ENCODE measurements at places on chromosomes 2 and 18.

GRCh38 chr2:46402874-46403273, 76.5 kb upstream of the TMEM247 start:
- no peak for DNase-seq

- no peak for DNase-seq
Measured at GRCh38 chr2:96806468-96807126, 9.5 kb upstream of the CNNM3 start.

GRCh38 chr2:172373076-172373475, 54.3 kb upstream of the ITGA6 start:
- no peak for DNase-seq

- no peak for DNase-seq
Measured at GRCh38 chr2:54866868-54867267, 143.4 kb downstream of the EML6 start.

DNA sequence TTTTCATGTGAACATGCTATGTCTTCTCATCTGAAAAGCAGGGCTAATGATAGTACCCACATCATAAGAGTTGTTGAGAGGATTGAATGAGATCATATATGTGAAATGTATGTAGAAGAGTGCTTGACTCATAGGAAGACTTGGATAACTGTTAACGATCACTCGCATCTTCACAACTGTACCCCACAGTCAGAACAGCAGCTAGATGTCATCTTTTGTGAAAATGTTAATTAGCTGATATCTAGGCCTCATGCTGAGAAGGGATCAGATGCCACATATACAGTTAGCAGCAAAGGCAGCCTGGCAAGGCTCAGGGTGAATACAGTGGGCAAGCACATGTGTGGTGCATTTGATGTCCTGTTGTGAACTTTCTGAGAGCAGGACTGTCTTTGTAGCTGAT, 24.2 kb downstream of the MAP3K20 start:
- DNase-seq, result no peak

DNA sequence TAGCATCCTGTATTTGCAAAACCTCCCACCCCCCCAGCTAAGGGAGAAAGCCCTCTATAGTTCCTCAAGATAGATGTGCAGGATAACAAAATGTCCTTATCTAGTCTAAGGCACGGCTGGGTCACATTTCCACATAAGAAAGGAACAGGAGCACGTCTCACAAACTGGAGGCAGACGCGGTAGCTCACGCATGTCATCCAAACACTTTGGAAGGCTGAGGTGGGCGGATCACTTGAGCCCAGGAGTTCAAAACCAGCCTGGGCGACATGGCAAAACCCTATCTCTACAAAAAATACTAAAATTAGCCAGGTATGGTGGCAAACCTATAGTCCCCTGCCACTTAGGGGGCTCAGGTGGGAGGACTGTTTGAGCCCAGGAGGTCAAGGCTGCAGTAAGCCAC, 9.3 kb downstream of the SF3B1 start:
- no peak for DNase-seq

- DNase-seq, result peak; percentile 83
Measured at GRCh38 chr2:207167099-207167923, 1.6 kb upstream of the KLF7 start.

GRCh38 chr2:171160956-171161740, 455 bp upstream of the TLK1 start:
- DNase-seq, result peak; percentile 73

DNA sequence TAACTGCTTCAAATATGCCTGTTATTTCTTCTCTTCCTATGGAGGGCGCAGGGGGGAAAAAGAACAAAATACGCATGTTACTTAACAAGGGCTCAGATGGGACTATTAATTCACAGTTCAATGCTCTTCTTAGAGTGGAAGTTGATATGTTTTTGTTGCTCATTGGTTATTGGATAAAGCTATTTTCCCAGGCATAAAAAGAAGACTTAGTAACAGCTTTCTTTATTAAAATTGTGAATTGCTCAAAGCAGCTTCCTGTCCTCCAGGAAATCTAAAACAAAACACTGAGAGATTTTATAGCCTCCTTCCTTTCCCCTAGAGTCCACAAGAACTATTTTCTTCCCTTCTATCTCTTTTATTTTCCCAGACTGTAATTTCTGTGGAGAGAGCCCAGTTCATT, 180.8 kb downstream of the SH3BP4 start:
- no peak for DNase-seq

- no peak for DNase-seq
Measured at GRCh38 chr18:12844391-12844790, 39.6 kb downstream of the PTPN2 start.

DNA sequence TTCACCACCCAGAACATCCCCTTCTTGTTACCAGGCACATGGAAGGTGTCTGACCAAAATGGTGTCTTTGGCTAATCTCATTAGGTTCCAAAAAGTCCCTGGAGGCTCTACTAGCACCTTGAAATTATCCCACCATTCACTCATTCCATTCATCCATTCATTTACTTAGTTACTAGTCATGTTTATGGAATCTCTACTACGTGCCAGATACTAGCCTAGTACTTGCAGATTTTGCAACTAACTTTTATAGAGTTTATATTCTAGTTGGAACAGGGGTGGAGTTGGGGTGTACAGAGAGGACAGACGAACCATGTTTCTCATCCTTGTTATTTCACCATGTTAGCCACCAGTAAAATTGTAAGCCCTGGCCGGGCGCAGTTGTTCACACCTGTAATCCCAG, 4.0 kb upstream of the NOP58 start:
- DNase-seq, result peak; percentile 48

DNA sequence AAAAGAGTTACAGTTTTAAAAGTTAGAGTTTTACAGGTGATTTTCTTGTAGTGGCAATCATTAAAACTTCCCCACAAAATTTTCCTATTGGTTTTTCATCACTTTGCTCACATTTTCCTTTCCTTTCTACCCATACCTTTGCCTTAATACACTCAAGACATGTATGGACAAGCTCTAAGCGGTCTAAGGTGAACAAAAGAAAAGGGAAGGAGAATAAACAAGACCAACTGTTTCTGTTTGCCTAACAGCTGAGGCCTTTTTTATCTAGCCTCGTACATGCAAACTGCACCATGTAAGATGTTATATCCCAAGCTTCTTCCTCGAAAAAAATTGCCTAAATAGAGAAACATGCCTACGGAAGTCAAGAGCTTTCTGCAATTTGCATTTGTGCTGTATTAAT, 33.9 kb upstream of the TBC1D8 start:
- DNase-seq, result no peak

DNA sequence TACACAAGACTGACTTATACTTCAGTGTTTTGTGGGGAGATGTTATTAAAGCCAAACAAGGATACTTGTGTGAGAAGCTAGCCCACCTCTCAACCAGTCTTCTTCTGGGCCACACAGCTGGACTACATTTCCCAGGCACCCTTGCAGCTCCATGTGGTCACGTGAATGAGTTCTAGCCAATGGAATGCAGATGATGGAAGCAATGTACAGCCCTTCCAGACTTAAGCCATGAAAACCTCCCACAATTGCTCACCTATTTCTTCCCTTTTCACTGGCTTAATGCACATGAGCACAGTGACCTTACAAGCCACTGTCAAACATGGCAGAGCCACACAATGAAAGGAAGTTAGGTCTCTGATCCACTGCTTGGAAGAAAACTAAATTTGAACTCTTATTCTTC, 20.4 kb upstream of the FEZ2 start:
- DNase-seq, result peak; percentile 85

DNA sequence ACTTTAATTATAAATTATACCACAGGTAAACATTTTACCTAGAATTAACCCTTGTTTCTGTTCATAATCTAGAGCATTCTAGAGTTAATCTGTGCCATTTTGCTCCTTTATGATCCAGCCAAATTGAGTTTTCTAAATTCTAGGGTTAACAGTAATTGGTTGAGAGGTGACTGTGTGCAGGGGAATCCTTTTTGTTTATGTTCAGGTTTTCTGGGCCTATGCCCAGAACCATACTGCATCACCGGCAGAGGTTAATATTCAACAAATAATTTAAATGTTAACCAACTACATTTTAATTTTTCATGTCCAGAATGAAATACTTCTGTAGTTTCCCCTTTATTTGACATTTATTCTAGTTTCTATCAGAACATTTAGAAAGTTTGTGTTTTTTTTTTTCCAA, 32.3 kb downstream of the CARF start:
- peak; percentile 78 for DNase-seq

DNA sequence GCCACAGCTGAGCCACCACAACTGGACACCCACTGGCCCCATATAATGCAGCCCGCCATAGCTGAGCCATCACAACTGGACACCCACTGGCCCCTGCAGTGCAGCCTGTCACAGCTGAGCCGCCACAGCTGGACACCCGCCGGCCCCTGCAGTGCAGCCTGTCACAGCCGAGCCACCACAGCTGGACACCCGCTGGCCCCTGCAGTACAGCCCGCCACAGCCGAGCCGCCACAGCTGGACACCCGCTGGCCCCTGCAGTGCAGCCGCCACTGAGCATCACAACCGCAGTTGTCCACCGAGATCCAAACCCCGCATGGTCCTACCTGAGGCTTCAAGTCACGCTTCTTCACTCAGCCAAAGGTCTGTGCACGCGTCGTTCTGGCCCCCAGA, 134.2 kb downstream of the PXDN start:
- no peak for DNase-seq

- DNase-seq, result no peak
Measured at GRCh38 chr2:66530651-66531050, 95.7 kb downstream of the MEIS1 start.

- DNase-seq, result no peak
Measured at GRCh38 chr18:63238693-63239075, 80.9 kb downstream of the BCL2 start.

DNA sequence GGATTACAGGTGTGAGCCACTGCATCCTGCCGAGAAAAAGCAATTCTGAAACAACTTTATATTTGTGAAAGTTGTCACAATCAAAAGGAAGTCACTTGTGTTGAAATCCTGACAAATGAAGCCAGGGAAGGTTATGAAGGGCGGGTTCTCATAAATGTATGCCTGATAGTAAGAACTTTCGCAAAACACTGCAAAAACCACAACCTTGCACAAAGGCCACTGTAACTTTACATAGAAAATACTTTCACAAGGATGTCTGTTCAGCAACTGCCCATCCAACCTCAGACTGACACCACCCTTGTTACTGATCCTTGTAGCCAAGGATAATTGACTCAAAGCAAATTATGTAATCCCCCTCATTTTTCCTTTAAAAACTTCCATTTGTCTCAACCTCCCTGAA, 90.6 kb downstream of the SLC4A3 start:
- no peak for DNase-seq

DNA sequence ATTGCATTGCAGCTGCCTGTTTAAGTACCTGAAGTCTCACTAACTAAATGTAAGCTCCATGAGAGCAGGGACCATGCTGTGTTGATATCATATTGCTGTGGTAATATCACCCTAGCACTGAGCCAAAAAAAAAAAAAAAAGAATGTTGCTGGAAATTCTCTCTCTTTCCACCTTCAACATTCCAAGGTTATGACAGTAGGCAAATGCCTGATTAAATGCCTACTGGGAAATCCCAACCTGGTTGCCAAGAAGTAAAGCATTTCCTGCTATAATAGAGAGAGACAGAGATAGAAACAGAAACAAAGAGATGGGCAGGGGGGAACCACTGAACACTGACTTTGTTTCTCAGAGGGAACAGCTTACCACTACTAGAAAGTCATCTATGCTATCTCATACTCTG, 1604.2 kb downstream of the LRP1B start:
- peak; percentile 54 for DNase-seq

DNA sequence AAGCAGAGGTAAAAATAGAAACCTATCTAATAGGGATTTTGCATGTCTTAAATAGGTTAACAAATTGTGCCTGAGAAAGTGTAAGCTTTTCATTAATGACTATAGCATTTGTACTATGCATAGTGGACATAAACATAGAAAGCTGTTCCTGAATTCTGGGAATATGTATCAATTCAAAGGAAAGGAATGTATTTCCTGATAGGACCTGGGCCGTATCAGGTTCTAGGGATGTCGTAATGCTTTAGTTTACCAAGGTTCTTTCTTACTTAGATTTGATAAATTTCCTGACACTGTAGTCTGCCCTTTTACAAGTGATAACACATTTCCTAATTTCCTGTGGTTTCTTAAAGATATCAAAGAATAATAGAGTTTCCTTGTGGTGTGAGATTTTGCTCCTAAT, 191.3 kb downstream of the CDH7 start:
- no peak for DNase-seq

DNA sequence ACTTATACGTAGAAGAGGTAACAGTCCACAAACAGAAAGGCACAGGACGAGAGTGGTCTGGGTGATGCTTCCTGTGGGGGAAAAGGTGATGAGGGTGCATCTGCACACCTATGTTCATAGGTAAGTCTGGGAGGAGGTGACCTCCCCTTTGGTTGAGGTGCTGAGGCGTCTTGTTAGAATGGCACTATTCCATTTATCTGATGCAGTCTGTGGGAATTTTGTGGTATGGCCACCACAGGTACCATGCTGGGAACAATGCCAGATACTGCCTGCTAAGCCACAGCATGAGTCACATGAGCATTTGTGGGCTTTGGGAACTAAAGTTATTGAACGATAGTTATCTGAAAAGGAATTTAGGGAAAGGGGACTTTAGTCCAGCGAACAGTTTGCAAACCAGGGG, 27.9 kb downstream of the IL37 start:
- peak; percentile 34 for DNase-seq

DNA sequence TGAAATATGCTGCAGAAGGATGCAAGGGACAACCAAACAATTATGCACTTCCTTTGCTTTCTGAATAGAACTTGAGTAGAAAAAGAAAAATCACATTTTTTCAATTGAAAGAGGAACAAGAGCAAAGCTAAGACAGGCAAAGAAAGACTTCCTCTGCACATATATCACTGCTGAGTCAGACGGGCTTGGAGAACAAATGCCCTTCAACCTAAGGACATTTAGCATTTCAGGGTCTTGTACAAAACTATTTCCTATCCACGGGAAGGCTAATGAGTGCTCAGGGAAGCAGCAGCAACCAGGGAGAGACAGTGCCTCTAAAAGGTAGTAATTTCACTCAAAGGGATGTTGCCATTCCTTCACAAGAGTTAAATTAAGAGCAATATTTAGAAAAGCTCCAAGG, 570.0 kb upstream of the GCFC2 start:
- no peak for DNase-seq

DNA sequence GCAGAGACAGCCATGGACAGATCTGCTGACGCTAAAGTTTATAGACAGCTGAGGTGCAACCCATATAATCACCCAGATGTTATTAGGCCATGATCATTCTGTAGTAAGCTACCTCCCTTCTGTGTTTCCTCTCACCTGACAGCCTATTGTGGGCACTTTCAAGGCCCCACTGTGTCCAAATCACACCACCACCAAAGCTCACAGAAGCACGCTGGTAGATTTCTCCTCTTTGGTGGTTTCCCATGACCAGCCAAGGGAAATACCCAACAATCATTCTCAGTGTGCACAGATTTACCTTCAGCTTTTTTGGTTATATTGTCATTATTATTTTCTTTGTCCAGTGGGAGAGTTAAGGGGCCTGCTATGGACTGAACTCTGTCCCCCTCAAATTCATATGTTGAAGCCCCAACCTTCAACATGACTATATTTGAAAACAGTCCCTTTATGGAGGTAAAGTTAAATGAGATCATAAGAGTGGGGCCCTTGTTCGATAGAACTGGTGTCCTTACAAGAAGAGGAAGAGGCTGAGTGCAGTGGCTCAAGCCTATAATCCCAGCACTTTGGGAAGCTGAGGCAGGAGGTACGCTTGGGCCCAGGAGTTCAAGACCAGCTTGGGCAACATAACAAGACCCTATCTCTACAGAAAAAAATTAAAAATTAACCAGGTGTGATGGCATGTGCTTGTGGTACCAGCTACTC, 74.0 kb upstream of the MSH6 start:
- no peak for DNase-seq
